ENCODE measurements at places on chromosomes 6 and 20.

DNA sequence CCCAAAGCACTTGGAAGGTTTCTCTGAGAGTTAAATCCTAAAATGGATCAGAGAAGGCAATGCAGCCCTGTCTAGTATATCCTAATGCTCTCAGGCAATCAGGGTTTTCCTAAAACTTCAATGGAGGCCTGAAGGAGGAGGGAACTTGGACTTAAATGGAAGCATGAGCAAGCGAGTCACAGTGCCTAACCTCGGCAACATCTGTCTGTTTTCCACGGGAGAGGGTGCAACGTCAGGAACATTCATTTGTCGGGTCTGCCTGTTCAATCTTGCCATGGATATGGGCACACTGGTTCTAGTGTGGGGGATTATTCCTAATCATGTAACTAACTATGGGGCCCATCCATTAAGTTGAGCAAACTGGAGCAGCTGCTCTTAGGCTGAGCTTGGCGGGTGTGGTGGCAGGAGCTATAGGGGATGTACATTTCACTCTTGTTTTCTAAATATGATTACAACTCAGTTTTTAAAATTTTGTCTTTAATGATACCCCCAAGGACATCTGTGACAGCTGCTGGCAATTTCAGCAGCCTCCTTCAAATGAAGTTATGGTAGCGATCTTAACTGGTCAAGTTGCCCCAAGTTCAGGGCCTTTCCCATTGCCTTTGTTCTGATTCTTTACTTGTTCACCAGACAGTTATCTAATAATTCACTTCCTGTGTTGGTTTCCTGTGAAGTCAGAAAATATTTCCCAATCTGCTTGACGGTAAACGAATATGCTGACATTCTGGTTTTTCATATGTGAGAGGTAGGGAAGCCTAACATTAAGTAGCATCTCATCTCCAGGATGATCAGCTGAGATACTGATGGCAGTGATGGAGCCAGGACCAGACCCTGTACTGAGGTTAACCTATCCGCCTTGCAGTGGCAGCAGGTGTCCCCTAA, 21.6 kb downstream of the DSE start:
- DNase-seq = no peak

- DNase-seq = no peak
Observed at GRCh38 chr6:106152952-106153351, 66.8 kb downstream of the PRDM1 start.

- DNase-seq = no peak
Observed at GRCh38 chr6:143210420-143210819, 149.7 kb downstream of the AIG1 start.

GRCh38 chr6:57072108-57072507, 17.9 kb upstream of the ZNF451 start:
- DNase-seq = no peak

GRCh38 chr6:33064723-33065122, 8.7 kb downstream of the HLA-DPA1 start:
- DNase-seq = no peak

GRCh38 chr6:21270636-21271201, 322.8 kb upstream of the SOX4 start:
- no peak for DNase-seq

DNA sequence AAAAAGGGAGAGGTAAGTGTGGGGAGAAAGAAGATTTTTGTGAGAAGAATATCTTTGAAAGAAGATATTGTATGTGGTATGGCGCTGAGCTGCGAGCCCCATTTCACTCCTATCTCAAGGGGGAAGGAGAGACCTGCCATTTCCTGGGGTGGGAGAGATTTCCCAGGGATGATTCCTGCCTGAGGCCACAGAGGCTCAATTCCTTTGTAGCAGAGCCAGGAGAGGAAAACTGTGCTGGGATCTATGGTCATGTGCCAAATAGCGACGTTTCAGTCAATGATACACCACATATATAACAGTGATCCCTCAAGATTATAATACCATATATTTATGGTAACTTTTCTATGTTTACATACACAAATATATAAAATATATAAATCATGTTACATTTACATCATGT, 28.9 kb downstream of the TCF21 start:
- DNase-seq = no peak

GRCh38 chr6:93418408-93419303, 703 bp downstream of the EPHA7 start:
- peak; percentile 48 for DNase-seq

DNA sequence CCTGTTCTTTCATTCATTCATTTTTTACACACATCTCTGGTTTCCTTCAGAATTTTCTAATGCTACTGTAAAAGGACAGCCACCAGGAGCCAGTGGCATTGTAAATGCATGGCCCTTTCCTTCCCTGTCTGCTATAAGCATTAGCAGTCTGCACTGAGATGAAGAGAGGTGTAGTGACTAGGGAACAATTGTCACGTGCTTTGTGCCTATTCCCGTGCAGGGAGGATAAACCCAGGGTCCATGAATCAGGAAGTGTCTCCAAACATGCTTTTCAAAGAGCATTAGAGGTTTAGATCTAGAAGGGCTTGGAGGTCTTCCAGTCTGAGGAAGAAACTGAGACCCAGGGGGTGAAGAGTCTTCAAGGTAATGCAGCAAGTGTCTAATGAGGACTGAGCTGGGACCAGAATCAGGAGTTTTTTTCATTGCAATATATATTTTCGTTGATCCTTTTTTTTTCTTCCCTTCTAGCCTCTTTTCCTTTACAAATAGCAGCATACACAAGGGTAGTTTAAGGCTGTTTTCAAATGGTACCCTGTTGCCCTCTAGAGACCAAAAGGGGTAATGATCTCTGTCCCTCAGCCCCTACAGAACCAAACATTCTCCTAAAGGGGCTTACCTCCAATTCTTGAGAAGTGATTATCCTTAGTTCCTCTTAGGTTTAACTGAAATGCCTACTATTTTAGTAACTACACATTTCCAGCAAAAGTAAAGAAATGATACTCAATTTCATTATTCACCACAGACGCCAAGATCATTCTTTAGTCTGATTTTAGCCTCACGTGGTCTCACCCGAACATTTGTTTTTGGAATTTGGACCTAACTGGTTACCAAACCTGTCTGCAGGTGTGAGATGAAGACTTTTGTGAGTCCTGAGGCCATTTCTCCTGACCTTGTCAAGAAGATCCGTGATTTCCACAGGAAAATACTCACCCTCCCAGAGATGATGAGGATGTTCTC, 6.6 kb downstream of the TRIM15 start:
- peak; percentile 62 for DNase-seq

DNA sequence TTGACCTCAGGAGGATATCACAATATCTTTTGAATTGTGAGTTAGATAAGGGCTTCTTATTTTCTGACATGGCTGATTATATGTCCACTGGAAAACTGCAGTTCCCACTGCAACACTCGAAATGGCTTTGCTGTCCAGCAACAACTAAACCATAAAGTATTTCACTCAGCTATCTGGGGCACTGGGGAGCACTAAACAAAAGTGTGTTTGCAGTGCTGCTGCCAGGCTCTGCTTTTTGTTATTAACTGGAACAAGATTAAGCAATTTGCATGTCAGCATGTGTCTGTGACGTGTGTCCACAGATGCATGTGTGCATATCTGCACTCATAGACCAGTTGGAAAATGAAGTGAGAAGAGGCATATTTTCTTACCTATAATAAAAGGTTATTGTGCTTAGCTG, 107.8 kb upstream of the CCN2 start:
- DNase-seq = no peak

GRCh38 chr20:45290677-45291355, 15.8 kb upstream of the RBPJL start:
- peak; percentile 68 for DNase-seq

DNA sequence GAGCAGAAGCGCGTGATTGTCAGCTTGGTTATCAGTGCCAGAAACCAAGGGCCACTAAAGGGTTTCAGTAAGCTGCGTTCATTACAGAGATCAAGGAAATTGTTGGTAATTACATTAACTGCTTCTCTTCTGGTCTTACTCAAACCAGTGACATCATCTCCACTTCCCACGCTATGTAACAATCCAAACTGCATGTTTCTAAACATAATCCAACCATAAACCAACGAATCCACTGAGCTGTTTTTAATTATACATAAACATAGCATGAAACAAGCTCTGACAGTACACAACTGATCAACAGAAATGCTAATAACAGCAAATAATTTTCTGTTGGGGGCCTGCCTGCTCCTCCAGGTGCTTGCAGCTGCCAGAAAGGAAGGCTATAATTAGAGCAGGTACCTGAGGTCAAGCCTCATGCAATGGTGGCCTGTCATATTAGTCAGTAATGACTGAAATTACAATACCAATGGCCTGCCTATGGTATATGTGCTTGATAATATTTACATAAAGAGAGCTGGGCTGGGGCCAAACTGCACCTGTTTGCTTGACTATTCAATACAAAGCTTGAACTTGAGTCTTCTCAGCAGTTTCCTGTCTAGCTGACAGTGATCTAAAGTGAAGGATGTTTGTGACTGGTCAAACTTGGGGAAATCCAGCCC, 40.1 kb downstream of the ILRUN start:
- no peak for DNase-seq
